ENCODE measurements at places on chromosomes 4 and X. TPM values are rescaled to one million over a fixed set of nuclear protein-coding genes. Genes with fewer than 3 reads are reported as not detected.

The MMRN1 gene
- total RNA-seq, result 109 TPM

The TAF9B gene
- 7.9 TPM for total RNA-seq

The ALAS2 gene
- total RNA-seq, result 6.9 TPM

The UGT2B17 gene
- total RNA-seq, result not detected

The L1CAM gene
- total RNA-seq, result 25.8 TPM

The PAK3 gene
- total RNA-seq, result 0.64 TPM

The ARHGAP4 gene
- total RNA-seq, result 94.3 TPM

The RAI2 gene
- 21.5 TPM for total RNA-seq

The GAGE12J gene
- not detected for total RNA-seq

The ARHGAP24 gene
- total RNA-seq, result 13.9 TPM

GRCh38 chrX:42490111-42490510, 287.9 kb downstream of the PPP1R2C start:
- no peak for DNase-seq

- no peak for DNase-seq
Measured at GRCh38 chr4:138311771-138312535, 69.8 kb upstream of the SLC7A11 start.

- no peak for DNase-seq
Measured at GRCh38 chr4:85423431-85423830, 51.5 kb upstream of the ARHGAP24 start.

- no peak for DNase-seq
Measured at GRCh38 chr4:114636192-114636935, 37.8 kb downstream of the UGT8 start.

DNA sequence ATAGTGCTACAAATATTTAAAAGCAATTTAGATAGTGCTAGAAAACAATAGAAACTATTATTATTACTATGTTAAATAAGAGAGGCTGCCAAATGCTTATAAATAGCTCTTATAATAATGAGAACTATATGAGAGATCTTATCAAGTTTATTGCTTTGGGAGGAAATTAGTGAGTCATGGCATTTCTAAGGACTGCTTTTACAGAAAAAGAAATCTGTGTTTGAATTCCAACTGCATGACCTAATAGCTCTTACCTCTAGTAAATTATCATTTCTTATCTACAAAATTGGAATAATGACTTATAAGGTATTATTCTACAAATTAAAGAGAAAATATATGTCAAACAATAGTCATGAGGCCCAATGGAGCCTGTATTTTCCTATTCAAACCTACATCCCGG, 177.2 kb downstream of the GABRG1 start:
- no peak for DNase-seq

GRCh38 chr4:169259271-169259670, 11.5 kb downstream of the SH3RF1 start:
- no peak for DNase-seq

DNA sequence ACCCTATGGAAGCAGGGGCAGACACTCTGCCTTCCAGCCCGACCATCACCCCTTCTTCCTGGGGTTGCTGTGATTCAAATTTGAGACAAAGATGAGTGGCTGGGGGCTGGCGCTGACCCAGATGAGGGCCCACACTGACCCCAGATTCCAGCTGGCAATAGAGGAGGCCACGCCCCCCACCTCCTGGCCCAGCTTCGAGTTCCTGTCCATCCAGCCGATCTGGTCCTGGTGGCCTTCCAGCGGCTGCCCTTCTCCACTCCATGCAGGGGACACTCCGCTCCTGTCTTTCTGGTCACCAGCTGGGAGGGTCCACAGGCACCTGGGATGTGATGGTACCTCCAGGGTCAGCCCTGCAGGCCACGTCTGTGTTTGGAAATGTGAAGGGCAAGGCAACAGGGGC, 98.5 kb upstream of the PSAPL1 start:
- no peak for DNase-seq

DNA sequence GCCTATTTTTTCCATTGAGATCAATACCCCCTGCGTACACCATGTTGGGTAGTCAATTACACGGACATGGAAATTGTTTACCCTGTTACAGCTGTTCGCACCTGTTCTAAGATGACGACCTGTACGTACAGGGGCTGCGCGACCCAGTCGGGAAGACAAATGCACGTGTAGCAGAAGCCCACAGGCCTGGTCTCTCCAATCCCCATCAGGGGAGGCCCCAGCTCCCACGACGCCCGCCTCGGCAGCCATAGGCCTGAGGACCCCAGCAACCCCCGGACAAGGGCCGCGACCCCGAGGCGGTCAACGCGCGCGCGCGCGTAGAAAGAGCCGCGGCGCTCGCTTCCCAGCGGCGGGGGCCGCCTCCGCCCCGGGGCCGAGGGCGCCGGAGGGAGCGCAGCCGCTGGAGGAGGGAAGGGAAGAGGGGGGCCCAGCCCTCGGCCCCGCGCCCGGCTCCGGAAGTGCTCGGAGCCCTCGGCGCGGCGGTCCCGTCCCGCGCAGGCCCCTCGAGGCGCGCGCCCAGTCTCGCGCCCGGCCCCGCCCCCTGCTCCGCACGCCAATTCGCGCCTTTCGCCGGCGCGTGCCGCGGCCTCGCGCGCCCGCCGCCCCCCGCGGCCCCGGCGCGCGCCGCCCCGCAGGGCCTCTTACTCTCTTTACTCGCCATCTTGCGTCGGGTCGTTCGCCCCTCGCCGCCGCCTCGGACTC, 618 bp downstream of the RBBP7 start:
- no peak for DNase-seq

DNA sequence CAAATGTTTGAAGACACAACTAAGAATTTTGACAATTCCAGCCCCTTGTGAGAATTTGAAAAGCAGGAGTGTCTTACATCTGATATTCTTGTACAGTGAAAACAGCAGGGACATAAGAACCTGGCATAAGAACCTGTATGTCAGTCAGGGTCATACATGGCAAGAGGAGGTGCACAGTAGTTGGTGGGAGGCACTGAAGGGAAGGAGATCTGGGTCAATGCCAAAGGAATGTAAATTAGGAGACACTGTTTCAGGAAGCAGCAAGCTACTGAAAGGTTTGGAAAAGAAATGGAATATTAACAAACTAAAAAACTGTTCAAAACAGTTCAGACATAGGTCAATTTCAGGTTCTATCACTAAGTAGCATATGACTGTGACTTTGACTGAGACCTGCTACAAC, 25.0 kb upstream of the SPP1 start:
- no peak for DNase-seq

GRCh38 chr4:57211131-57211530, 100.9 kb upstream of the IGFBP7 start:
- no peak for DNase-seq

DNA sequence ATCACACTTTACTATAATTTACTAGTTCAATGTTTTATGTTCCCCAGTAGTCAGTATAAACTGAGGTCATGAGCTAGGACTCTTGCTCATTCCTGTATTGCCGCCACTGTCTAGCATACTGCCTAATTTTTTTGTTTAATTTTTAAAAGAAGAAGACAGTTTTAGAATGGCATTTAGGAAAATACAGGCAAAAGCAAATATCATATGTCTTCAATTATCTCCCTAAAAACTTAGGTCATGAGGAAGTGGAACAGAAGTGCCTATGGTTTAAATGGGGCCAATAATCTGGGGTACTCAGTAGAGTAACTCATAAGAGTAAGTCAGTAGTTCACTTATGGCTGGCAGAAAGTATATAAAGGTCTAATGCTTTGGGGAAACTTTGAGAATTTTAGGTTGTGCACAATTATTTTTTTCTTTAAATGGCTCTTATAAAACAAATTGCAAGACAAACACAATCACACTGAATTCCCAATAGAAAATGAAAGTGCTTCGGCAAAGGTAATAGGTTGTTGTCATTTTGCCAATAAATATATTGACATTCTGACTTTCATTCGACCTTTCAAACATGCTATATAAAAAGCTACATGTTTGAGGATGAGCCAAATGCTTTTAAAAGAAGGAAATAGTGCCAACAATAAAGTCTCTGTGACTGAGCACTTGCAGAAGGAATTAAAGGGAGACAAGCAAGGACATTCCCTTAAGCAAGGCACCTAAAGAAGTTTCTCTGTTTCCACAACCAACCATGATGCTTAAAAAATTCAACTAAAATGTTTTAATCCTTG, 390.1 kb downstream of the PDGFC start:
- DNase-seq, result no peak

DNA sequence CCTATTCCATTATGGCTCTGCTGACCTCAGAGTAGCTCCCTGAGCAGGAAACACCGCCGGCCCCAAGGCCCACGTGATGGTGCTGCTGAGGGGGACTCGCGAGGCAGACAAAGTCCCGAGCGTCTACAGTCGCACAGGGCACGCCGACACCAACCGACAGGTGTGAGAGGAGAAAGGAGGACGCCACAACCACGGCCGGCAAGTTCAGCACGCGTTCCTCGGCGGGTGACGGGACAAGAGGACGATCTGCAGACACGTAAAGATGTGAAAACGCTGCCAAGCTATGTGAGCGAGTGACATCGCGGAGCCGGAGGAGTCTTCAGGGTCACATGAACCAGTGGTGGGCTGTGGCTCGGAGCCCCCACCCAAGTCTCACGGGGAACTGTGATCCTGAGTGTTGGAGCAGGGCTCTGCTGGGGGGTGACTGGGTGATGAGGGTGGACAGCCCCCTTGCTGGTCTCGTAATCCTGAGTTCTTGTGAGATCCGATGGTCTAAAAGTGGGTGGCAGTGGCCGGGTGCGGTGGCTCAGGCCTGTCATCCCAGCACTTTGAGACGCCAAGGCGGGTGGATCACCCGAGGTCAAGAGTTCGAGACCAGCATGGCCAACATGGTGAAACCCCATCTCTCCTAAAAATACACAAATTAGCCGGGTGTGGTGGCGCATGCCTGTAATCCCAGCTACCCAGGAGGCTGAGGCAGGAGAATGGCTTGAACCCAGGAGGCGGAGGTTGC, 34.0 kb downstream of the PPP2R3B start:
- no peak for DNase-seq

GRCh38 chr4:74157154-74157553, 764 bp upstream of the MTHFD2L start:
- DNase-seq, result no peak

DNA sequence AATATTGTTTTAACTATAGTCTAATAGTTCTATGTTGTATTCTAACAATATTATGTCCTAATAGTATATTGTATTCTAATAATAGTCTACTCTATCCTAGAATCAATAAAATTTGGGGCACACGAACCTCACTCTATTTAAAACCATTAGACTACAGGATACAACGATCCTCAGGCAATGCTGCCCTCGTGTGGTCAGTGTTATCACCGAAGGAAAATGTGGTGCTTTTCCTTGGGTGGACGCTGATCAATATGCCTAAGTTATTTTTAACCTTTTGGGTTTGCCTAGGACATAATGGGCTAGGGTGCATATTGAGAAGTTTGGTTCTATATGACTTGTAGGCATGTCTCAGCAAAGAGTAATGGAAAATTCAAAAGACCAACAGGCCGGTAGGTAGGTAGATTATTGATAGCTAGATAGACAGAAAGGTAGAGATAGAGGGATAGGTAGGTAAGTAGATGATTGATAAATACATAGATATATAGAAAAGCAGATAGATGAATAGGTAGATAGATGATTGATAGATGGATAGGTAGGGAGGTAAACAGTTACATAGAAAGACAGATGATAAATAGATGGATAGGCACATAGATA, 75.1 kb downstream of the PRKX start:
- no peak for DNase-seq

DNA sequence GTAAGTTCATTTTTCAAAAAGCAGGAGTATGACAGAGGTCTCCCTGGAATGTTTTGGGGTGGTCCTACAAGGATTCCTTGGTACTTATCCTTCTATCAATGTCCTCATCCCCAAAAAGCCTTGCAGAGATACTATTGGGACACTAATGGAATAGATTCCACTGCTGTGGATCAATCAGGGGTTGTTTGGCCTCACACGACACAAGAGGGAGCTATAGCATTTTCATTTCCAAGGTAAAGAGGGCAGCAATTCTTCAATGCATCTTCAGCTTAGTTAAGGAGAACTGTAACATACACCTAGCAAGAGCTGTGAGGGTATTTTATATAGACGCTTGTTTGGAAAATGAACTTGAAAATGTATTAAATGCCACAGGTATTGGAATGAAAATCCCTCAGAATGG, 50.9 kb downstream of the USP26 start:
- DNase-seq, result no peak
